ENCODE measurements at places on chromosomes 2 and 18.

- DNase-seq: peak; percentile 28
Observed at GRCh38 chr18:45974088-45974536, 7.0 kb upstream of the EPG5 start.

DNA sequence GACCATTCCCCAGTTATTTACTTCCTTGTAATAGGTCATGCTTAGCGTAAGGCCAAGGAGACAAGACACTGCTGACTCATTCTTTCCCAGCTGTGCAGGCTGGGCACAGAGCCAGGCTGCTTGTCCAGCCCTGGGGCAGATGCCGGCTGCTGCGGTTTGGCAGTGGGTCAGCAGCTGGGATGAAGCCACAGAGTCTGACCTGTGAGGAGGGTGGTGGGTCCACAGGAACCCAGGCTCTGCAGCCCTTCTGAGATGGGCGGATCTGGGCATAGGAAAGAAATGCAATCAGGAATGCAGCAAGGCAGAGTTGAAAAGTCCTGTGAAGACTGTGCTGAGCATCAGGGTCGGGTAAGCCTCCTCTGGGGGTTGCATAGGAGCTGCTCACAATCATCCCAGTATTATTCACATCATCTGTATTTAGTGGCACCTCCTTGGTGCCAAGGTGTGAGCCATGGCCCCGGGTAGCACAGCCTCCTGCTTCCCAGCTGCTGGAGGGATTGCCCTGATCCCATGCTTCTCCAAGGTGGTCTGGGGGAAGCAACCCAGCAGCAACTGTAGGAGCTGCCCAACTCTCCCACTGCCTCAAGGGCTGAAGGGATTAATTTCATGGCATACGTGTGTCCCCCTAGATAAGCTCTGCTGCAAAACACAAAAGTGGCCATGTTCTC is 139.0 kb downstream of the DDX1 start:
- DNase-seq: peak; percentile 71

DNA sequence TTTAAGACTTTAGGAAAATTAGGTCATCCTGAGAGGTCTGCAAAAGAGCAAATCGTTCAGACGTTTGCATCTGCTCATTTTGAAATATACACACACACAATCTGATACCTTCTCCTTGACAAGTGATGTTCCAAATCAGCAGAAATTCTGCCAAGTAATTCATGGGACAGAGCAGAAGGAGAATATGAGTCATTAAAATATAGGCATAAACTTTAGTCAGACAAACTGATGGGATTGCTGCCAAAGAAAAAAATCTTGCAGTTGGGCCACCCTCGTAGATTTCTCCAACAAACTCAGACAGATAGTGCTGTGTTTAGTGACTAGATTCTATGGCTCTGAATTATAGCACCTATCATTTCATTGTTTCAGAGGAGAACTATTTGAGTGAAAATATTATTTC is 336.3 kb downstream of the NYAP2 start:
- DNase-seq: no peak

DNA sequence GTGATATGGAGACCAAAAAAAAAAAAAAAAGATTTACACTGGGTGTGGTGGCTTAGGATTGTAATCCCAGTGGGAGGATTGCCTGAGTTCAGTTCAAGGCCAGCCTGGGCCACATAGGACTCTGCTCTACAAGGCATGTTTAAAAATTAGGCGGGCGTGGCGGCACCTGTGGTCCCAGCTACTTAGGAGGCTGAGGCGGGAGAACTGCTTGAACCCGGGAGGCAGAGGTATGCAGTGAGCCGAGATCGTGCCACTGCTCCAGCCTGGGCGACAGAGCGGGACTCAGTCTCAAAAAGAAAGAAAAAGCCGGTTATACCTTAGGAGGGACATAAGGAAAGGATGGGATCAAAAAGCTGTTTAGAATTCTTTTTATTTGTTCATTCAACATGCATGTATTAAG is 707 bp upstream of the SPDYA start:
- no peak for DNase-seq

DNA sequence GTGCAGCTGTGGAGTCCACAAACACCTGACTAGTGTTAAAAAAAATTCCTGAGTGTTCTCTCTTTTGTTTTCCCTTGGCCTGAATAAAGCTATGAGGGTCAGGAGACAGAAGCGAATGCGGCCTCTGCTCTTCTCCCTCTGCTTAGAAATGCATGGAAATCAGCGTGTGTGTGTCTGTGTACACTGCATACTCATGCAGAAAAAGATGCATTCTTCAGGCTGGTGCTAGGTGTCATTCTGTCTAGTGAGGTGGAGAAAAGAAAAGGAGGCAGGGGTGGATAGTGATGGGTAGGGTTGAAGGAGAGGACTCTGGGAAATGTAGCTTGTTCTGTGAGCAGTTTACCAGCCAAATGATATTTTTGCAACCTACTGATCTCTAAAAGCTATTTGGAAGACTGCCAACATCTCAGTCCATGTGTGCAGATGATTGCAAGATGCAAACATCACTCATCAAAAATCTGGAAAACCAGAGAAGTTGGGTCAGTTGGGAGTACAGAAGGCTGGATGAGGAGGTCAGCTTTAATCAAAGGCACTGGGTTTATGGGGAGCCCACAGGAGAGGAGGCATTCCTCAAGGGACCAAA is 177.7 kb downstream of the INSIG2 start:
- DNase-seq: no peak

- DNase-seq: no peak
Observed at GRCh38 chr2:73293534-73294171, at the start of gene EGR4. Gene EGR4, minus strand, starts transcription at chr2:73293548. Its CDS starts 231 bp downstream, at chr2:73293317.

- no peak for DNase-seq
Observed at GRCh38 chr2:232699110-232699509, 2.0 kb downstream of the GIGYF2 start.

GRCh38 chr2:223285370-223286265 is 233.6 kb downstream of the KCNE4 start:
- DNase-seq: no peak

- DNase-seq: no peak
Observed at GRCh38 chr2:148279216-148279615, 258.3 kb downstream of the MBD5 start.

DNA sequence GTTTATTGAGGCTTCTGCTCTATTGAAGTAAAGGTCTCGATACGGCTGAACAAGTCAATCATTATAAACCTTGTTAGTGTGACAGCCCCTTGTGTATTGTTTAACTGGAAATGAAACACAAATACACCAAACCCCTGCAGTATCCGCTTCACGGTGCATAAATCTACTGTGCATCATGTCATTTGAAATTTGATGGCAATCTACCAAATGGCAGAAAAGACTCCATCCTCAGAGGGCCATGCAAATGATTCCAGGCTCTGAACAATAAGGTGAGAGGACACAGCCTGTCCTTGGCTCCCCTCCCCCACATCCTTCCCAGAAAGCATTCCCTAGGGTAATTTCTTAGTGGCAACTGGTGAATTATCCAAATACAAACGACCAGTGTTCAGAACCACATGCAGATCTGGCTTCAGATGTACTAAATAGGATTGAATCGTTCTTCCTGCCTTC is 80.6 kb downstream of the ADCYAP1 start:
- no peak for DNase-seq

GRCh38 chr2:94861308-94862152 is 9.7 kb upstream of the TEKT4 start:
- DNase-seq: no peak

DNA sequence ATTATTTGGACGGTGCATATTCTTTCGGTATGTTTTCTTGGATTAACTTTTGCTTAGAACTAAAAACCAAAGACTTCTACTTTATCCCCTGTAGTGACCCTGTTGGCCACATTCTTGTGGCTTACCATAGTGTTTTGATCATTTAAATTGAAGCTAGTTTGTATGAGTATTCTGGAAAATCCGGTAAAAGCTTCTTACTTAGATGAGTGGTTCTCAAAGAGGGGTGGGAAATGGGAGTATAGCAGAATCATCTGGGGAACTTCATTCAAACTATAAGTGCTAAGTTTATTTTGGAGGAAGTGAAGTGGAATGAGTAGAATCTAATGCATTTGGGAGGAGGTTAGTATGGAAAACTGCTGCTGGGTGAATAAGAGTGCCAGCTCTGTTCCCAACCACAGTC is 3.8 kb downstream of the PPP1CB start:
- DNase-seq: no peak
